ENCODE measurements at places on chromosomes 2 and 18. TPM values are rescaled to one million over a fixed set of nuclear protein-coding genes. Genes with fewer than 3 reads are reported as not detected.

PSMA8 gene
- not detected for polyA plus RNA-seq

CD8B2 gene
- polyA plus RNA-seq, result not detected

COL3A1 gene
- polyA plus RNA-seq, result 977 TPM

HTR2B gene
- 0.15 TPM for polyA plus RNA-seq

NT5DC4 gene
- not detected for polyA plus RNA-seq

GRCh38 chr2:1787755-1788477, 43.6 kb upstream of the PXDN start:
- H3K27me3 ChIP-seq, result peaks cover 16% of the 10 kb centered on the region
- DNase-seq, result no peak
- H3K36me3 ChIP-seq, result no peaks in the 10 kb centered on the region
- H3K27ac ChIP-seq, result no peak overlapping the region
- H3K4me1 ChIP-seq, result peaks cover 20% of the 10 kb centered on the region
- H3K4me3 ChIP-seq, result no peak overlapping the region

- H3K27ac ChIP-seq, result no peak overlapping the region
- DNase-seq, result no peak
- H3K4me3 ChIP-seq, result no peak overlapping the region
- H3K4me1 ChIP-seq, result no peaks in the 10 kb centered on the region
Measured at GRCh38 chr2:63486861-63487290, 101.4 kb downstream of the WDPCP start.

DNA sequence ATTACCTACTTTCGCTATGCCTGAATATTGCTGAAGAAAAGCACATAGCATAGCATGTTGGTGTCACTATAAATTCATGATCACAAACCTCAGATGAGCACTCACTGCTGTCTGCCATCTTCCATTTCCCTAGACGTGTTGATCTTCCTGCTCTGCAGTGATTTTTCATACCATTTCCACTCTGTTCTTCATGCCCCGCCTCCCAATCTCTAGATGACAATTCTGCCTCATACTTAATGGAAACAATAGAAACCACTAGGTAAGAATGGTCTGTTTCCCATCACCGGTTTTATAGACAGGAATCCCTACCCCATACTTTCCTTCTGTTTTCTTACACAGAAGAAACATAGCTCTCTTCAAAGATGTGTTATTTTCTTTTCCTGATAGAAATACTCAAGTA, 63.8 kb downstream of the PIK3C3 start:
- no peaks in the 10 kb centered on the region for H3K4me1 ChIP-seq
- H3K27ac ChIP-seq, result no peak overlapping the region
- no peaks in the 10 kb centered on the region for H3K27me3 ChIP-seq
- peaks cover 78% of the 10 kb centered on the region for H3K36me3 ChIP-seq

DNA sequence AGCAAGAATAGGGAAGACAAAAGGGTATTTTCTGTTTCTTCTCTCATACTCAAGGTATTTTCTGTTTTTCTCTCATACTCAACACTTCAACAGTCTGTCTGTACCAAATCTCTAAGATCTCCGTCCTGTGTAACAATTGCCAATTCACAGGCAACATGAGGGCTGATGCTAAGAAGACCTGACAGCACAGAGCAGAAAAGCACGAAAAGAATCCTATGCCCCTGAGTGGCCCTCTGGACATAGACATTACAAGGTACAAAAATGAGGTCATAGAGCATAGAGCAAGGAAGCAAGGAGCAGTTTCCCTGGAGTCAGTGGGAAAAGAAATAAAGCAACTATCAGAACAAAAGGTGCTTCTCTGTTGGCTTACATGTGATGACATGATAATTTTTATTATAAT, 1612.6 kb upstream of the CELF4 start:
- no peak overlapping the region for H3K4me3 ChIP-seq
- no peak for DNase-seq
- H3K27me3 ChIP-seq, result no peaks in the 10 kb centered on the region
- H3K36me3 ChIP-seq, result no peaks in the 10 kb centered on the region

DNA sequence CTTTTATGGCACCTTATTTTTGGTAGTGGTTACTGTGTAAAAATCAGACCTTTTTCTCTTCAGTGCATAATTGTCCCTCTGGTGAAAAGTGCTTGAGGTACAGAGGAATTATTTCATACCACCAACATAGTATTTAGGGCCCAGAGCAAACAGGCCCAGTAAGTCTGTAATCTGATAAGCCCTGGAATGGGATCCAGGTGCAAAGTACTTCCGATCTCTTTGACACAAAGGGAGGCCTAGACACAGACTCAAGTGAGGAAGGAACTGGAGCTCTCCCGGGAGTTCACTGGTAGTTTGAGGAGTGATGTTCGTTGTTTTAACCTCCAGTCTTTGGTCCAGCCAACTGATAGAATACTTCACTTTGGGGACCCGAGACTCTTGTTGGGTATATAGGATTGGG, 57.4 kb downstream of the RAB31 start:
- DNase-seq, result no peak
- H3K36me3 ChIP-seq, result no peaks in the 10 kb centered on the region
- no peak overlapping the region for H3K27ac ChIP-seq
- H3K4me3 ChIP-seq, result no peak overlapping the region
- H3K4me1 ChIP-seq, result peaks cover 6% of the 10 kb centered on the region

GRCh38 chr2:10370895-10371294, 68.2 kb downstream of the HPCAL1 start:
- H3K4me1 ChIP-seq, result no peaks in the 10 kb centered on the region
- no peak overlapping the region for H3K4me3 ChIP-seq
- no peaks in the 10 kb centered on the region for H3K27me3 ChIP-seq
- no peaks in the 10 kb centered on the region for H3K36me3 ChIP-seq
- no peak overlapping the region for H3K27ac ChIP-seq

DNA sequence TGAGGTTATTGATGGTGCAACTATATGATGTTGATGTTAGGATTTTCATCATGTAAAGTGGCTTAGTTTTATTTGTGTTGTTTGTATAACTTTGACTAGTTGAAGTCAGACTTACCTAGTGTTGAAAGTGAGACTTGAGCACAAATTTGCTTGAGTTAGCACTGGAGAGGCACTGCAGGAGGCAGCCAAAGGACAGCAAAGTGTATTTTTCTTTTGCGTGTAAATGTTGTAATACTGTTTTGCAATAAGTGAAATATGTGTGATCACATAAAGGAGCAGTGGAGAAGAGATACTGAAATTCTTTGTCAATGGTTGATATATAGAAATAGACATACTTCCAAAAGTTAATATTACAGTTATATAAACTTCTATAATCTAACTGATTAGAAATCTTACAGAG, 332.0 kb upstream of the RAB12 start:
- no peaks in the 10 kb centered on the region for H3K36me3 ChIP-seq
- no peak for DNase-seq
- no peak overlapping the region for H3K27ac ChIP-seq
- no peaks in the 10 kb centered on the region for H3K27me3 ChIP-seq
- H3K4me3 ChIP-seq, result no peak overlapping the region

DNA sequence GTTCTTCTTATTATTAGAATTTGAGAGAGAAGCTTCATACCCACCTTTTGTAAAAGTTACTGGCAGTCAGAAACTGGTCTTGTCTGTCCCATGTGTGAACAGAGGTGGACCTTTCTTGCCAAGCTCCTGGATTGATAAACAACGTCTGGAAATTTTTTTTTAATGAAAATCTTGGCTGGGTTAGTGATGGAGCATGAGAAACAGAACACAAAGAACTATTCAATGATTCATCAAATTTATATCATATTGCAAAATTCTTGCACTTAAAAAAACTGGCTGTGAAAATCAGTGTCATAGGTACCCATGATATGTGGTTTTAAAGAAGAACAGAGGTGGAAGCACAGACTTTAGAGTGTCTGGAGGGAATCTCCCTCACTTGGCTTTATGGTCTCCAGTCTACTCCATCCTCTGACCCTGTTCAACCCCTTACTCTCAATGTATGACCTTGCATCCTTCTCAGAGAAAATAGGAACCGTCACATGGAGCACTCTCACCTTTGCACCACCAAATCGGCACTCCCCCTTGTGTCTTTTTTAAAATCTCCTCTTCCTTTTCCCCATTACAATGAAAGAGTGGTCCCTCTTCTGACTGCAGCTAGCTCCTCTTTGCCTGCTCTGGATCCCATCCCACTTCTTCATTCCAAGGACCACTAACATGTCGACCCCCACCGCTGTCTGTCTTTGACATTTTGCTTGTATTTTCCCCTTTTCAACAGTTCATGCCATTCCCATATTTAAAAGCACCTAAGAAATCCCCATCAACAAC, 58.2 kb downstream of the COPS8 start:
- H3K27ac ChIP-seq, result peak overlapping the region; percentile 49
- H3K27me3 ChIP-seq, result no peaks in the 10 kb centered on the region
- no peaks in the 10 kb centered on the region for H3K36me3 ChIP-seq
- DNase-seq, result peak; percentile 68
- H3K4me1 ChIP-seq, result peaks cover 34% of the 10 kb centered on the region

DNA sequence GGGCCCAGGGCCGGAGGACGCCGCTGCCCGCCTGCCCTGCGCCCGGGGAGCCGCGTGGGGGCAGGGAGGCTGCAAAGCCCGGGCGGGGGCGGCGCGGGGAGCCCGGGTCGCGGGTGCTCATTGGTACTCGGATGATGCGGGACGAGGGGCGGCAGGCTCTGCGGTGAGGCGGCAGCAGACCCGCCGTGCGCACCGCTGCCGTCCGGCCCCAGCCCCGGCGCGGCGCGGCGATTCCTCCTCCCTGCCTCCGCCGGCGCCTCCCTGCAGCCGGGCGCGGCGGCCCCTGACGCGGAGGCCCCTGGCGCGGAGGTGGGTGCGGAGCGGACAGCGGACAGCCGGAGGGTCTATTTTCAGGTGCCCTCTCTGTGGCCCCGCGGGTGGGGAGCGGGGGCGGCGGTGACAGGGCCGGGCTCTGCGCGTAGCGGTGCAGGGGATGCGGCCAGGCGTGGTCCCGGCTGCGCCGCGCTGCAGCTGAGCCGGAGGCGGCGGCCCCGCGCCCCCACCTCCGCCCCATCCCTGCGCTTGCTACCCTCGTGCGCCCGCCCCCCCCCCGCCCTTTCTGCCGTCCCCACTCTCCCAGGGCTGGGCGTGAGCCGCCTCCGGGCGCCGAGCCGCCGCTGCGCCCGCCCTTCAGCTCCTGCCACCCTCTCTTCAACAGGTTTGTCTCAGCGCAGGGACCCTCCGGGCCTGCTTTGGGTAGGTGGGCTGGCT, 640 bp downstream of the SPTBN1 start:
- H3K36me3 ChIP-seq, result no peaks in the 10 kb centered on the region
- H3K27me3 ChIP-seq, result no peaks in the 10 kb centered on the region
- peak overlapping the region; percentile 99 for H3K4me3 ChIP-seq

GRCh38 chr18:70149156-70149555, 56.3 kb downstream of the RTTN start:
- no peak overlapping the region for H3K4me3 ChIP-seq
- no peak overlapping the region for H3K27ac ChIP-seq
- peaks cover 20% of the 10 kb centered on the region for H3K36me3 ChIP-seq
- no peaks in the 10 kb centered on the region for H3K27me3 ChIP-seq

GRCh38 chr2:82875858-82876257, 1583.2 kb downstream of the SUCLG1 start:
- H3K4me3 ChIP-seq, result no peak overlapping the region
- H3K27ac ChIP-seq, result no peak overlapping the region
- no peaks in the 10 kb centered on the region for H3K4me1 ChIP-seq
- DNase-seq, result no peak
- H3K27me3 ChIP-seq, result no peaks in the 10 kb centered on the region
- no peaks in the 10 kb centered on the region for H3K36me3 ChIP-seq

- peak; percentile 79 for DNase-seq
- peak overlapping the region; percentile 34 for H3K27ac ChIP-seq
- H3K27me3 ChIP-seq, result no peaks in the 10 kb centered on the region
- no peaks in the 10 kb centered on the region for H3K36me3 ChIP-seq
- no peak overlapping the region for H3K4me3 ChIP-seq
- H3K4me1 ChIP-seq, result peaks cover 42% of the 10 kb centered on the region
Measured at GRCh38 chr2:160932960-160933359, 227.3 kb upstream of the TANK start.

DNA sequence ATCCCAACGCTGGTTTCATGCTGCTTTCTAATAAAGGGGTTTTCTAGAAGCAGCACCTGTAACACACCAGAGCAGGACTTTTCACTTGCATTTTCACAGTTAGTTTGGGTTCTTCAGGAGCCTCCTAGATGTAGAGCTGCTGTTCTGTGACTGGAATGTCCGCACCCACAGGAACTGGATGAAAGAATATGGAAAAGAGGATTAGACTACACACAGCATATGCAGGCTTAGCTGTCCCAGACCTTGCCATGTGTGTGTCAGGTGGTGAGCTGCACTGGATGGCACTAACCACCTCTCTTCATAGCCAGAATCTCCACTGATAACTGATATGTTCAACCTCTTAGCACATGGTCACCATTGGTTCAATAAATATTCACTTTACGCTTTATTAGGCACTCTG, 112.1 kb upstream of the POU3F3 start:
- DNase-seq, result no peak
- H3K4me3 ChIP-seq, result no peak overlapping the region
- H3K27me3 ChIP-seq, result no peaks in the 10 kb centered on the region
- no peaks in the 10 kb centered on the region for H3K4me1 ChIP-seq
- H3K36me3 ChIP-seq, result no peaks in the 10 kb centered on the region

GRCh38 chr18:34122724-34123334, 101.9 kb downstream of the NOL4 start:
- no peak overlapping the region for H3K4me3 ChIP-seq
- H3K27me3 ChIP-seq, result no peaks in the 10 kb centered on the region
- no peaks in the 10 kb centered on the region for H3K4me1 ChIP-seq

- peak; percentile 5 for DNase-seq
- no peak overlapping the region for H3K4me3 ChIP-seq
- no peaks in the 10 kb centered on the region for H3K27me3 ChIP-seq
- H3K36me3 ChIP-seq, result no peaks in the 10 kb centered on the region
- no peak overlapping the region for H3K27ac ChIP-seq
Measured at GRCh38 chr2:149141046-149141445, 102.5 kb downstream of the LYPD6B start.

DNA sequence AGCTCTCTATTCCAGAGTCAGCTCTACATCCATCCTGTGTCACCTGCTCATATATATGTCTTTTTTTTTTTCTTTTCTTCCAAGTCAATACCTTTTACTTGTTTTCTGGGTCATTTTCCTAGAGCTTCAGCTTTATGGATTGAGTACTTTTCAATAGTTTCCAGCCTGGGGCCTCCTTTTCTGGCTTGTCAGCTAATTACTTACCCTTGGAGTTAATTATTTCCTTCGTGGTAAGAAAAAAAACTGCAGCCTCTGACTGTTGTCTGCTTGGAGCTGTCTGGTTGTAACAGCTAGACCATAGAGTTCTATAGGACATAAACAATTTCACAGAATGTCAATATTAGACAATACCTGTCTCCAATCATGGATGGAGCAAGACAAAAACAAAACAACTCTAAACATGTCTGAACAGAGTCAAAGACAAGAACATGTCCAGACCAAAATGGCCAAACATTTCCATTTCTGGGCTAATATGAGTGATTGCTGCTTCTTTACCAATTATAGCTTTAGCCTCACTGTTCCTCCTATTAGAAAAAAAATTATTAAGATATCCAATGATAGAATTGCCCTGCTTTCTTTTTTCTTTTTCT, 643.1 kb downstream of the SLC4A3 start:
- H3K27me3 ChIP-seq, result no peaks in the 10 kb centered on the region
- H3K27ac ChIP-seq, result no peak overlapping the region
- DNase-seq, result no peak
- H3K4me1 ChIP-seq, result peaks cover 19% of the 10 kb centered on the region
- H3K4me3 ChIP-seq, result no peak overlapping the region

All from GM23248 (cell line).